Left lung (tissue), 14 donors: ENCODE measurements at places on chromosomes 4 and X. TPM values are rescaled to one million over a fixed set of nuclear protein-coding genes. Genes with fewer than 3 reads are reported as not detected.

DNA sequence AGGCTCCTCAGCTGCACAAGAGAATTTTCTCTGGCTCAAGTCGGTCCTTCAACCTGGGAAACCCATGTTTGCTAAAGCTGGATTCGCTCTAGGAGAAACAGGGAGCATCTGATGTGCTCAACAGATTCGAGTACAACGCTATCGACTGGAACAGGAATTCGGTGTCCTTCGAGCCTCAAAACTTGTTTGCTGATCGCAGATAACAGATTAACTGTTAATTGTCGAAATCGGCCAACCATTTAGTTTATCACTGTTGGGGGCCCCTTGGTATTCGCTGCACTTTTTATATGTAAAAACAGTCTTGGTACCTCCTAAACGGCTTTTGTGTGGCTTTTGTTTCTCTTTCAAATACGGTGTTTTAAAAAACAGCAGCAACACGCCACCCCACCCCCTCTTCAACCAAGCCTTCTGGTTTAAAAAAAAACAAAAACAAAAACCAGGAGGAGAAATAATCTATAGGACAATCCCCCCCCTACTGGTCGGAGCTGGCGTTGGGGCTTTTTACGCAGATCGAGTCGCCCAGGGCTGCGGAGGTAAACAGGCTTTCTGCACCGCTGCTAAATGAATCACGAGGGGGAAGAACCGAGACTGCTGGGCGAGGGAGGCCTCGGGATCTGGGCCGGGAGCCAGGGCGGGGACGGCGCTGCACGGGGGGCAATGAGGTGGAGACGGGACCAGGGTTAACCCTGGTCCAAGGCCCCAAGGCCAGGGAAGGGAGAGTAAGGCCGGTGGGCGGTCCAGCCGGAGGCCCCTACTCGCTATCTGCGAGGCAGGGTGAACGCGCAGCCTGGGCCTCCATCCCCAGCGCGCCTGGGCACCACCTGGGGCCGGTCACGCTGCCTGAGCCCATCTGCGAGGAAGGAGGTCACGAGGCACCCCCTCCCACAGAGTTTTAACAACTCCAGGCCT, 71.7 kb upstream of the BCOR start:
- no peak overlapping the region for H3K27ac ChIP-seq
- H3K27me3 ChIP-seq, result peaks cover 43% of the 10 kb centered on the region
- peak; percentile 71 for DNase-seq
- H3K4me3 ChIP-seq, result no peak overlapping the region
- no peaks in the 10 kb centered on the region for H3K36me3 ChIP-seq

DNA sequence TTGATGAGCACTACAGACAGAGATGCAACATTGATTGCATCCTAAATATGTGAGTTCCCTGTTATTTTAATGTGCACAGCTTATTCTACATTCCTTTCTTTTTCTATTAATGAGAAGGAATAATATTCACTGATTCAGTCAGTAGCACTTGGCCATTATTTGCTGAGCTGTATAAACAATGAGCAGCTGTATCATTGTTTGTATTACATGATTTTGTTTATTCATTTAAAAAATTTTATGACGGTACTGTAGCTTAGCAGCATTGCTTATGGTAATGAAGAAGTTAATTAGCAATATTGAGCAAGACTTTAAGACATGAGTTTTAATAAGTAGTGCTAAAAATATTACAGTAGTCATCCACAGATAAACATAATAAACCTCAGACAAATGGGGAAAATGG, 582.0 kb downstream of the ADGRL3 start:
- H3K4me3 ChIP-seq, result no peak overlapping the region
- no peaks in the 10 kb centered on the region for H3K4me1 ChIP-seq
- H3K27ac ChIP-seq, result no peak overlapping the region
- H3K36me3 ChIP-seq, result no peaks in the 10 kb centered on the region
- no peaks in the 10 kb centered on the region for H3K27me3 ChIP-seq

DNA sequence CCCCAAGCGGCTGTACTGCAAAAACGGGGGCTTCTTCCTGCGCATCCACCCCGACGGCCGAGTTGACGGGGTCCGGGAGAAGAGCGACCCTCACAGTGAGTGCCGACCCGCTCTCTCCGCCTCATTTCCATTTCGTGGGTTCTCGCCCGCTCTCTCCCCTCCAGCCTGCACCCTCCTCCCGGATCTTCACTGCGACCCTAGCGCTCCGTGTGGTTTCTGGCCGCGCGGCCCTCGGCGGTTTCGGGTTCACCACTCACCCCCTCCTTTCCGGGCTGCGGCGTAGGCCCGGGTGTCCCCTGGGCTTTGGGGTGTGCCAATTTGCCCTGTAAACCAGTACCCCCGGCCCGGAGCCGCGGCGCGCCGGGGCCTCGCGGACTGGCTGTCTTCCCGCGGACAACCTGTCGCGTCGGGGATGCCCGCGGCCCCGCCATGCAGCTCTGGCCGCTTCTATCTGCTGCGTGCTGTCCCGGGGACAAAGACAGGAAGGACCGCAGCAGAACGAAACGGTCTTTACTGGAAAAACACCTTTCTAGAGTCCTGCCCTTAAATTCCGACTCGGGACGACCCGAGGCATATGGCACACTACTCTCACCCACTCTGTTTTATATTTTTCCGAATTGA, 737 bp downstream of the FGF2 start:
- peak overlapping the region; percentile 49 for H3K4me3 ChIP-seq
- no peaks in the 10 kb centered on the region for H3K4me1 ChIP-seq
- peak overlapping the region; percentile 72 for H3K27ac ChIP-seq
- peak; percentile 82 for DNase-seq

COX7B2 gene
- total RNA-seq, result not detected

DNA sequence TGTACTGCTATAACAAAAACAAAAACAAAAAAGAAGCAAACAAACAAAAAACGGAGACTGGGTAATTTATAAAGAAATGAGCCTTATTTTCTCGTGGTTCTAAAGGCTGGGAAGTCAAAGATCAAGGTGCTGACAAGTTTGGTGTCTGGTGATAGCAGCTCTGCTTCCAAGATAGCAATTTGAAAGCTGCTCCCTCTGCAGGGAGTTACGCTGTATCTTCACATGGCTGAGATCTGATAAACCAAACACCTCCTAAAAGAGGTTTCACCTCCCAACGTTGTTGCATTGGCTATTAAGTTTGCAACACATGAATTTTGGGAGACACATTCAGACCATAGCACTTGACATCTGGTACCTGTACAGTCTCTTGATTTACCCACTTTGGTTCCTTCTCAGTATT, 854.2 kb downstream of the CENPC start:
- no peak overlapping the region for H3K27ac ChIP-seq
- no peaks in the 10 kb centered on the region for H3K27me3 ChIP-seq
- no peaks in the 10 kb centered on the region for H3K4me1 ChIP-seq
- no peak overlapping the region for H3K4me3 ChIP-seq
- H3K36me3 ChIP-seq, result no peaks in the 10 kb centered on the region
- DNase-seq, result no peak
